ENCODE measurements at places on chromosomes 16 and 17.

DNA sequence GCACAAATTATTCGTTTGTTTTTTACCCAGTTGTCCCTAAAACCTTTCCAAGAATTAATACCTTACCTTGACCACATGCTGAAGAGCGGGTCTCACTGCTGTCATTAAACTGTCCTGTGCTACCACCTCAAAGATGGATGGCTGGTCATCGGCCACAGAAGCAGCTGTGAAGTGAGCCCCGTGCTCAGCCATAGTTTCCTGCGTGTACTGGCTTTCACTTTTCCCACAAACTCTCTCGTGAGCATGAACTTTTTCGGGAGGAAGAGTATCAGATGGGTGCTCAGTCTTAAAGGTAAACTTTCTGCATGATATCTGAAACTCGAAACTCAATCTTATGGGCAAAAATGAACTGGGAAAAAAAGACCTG lies 558 bp downstream of the PEX12 start:
- DNase-seq: no peak

- DNase-seq: no peak
Observed at GRCh38 chr16:89050119-89050867, 43.4 kb upstream of the ACSF3 start.

- no peak for DNase-seq
Observed at GRCh38 chr17:57279432-57279831, 23.1 kb downstream of the MSI2 start.

DNA sequence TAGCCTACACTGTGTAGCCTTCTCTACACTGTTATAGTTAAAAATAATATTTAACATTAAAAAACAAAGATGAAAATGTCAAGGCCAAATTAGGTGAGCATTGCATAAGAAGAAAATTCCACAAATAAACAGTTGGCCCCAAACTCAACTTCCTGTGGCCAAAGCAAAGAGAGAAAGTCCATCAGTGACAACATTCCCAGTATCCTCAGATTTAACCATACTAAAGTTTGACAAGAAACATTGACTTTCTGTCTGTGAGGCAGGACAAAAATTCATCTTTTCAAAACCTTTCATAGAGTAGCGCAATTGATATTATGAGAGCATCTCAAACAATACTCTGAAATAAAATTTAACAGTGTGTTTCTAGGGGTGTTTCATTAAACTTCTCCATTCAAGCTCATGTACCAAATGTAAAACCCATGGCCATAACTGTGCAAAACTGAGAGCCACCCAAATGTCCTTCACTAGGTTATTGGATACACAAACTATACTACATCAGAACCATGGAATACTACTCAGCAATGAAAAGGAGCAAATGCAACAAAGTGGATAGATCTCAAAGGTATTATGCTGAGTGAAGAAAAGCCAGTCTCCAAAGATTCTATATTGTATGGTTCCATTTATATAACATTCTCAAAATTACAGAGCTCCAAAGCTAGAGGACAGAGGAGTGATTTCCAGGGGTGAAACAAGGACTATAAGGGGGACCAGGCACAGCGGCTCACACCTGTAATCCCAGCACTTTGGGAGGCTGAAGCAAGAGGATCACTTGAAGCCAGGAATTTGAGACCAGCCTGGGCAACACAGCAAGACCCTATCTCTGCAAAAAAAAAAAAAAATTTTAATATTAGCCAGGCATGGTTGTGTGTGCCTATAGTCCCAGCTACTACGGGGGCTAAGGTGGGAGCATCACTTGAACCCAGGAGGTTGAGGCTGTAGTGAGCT lies 38.7 kb downstream of the TMEM114 start:
- DNase-seq: no peak

DNA sequence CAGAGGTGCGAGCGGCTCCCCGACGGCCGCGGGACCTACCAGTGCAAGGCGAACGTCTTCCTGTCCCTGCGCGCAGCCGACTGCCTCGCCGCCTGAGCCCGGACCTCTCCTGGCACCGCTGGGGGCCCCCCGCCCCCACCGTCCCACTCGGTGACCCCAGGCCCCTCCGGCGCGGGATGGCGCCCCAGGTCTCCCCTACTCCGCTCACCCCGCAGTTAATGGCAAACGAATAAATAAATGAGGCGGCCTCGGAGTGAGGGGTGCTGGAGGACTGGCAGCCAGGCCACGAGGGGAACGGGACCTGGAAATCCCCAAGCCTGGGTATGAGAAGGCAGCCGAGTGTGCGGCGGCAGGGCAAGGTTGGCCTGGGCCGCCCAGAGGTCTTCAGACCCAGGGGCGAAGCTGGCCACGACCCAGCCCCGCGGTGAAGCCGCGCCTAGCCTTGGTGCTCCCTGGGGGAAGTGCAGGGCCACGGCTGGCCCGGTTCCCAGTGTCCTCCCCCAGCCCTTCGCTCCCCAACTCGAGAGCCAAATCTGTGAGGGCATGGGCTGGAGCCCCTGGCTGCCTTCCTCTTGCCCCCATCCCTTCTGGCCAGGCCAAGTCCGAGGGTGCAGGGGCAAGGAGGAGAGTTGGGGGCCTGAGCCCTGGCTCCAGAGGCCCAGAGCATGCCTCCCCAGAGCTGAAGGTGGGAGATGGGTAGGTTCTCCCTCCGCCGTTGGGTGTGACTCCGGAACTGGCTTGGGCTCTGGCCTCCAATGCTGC lies 796 bp downstream of the NPB start:
- DNase-seq: no peak

DNA sequence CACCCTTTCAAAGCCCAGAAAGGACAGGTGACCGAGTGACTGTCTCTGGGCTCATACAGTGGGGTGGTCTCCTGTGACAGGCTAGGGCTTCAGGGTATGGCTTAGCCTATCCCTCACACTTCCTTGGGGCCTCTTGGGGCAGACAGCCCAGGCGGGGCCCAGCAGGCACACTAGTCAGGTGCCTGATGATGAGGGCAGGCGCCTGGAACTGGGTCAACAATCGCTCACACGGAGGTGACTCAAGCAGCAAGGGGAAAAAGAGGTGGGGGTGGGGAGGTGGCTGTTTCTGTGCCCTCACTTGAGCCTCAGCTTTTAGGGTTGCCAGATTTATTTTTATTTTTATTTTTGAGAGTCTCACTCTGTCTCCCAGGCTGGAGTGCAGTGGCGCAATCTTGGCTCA lies 6.4 kb upstream of the GRN start:
- no peak for DNase-seq

GRCh38 chr16:84459533-84459894 lies 44.9 kb downstream of the MEAK7 start:
- no peak for DNase-seq

DNA sequence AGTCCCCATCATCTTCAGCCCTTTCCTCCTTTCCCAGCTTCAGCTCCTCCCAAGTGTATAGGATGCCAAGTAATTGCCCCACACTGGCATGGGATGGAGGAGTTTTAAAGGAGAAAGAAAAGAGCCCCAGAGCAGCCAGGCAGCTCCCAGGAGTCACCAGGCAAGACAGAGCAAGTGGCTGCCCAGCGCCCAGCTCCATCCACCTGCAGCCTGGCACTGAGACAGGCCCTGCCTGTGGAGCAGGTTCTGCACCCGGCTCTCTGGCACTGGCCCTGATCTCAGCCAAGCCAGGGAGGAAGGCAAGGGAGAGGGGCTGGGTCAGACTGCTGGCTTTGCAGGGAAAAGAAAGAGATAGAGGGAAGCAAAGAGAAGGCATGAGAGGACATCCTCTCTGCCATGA lies 21.7 kb downstream of the FOXN1 start:
- no peak for DNase-seq

GRCh38 chr17:15414532-15415306 lies 52.7 kb downstream of the CDRT4 start:
- DNase-seq: no peak

DNA sequence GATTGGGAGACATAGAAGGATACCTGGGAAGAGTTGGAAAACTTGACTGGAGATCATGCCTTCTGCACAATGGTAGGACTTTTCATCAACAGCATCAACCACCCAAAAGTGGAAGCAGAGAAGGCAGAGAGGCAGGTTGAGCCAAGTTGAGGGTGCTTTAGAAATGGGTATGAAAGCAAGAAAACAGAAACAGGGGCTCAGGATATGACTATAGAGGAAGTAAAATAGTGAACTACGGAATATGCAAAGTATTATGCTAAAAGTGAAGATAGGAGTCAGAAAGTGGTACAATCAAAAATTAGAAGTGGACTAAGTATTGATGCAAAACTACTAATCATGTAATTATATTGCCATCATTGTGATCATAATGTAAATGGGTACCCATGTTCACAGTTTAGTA lies 16.1 kb upstream of the ARHGAP44 start:
- DNase-seq: no peak

DNA sequence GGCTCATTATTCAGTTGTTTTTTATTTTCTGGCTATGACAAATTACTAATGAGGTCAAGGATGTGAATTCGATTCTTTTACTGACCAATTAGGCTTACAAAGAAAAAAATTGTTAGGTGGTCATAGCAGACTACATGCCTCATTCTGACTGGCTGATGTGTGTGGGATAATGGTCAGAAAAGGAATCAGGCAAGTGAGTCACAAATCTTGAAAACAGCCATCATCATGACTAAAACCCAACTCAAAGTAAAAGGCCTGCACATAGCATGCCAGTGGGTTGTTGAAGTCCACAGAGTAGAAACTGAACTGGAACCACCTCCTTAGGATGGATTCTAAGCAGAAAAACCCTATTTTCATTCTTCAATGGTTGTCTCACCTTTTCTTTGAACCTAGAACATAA lies 8.6 kb downstream of the RPGRIP1L start:
- no peak for DNase-seq

- DNase-seq: no peak
Observed at GRCh38 chr17:48175692-48176470, 68.3 kb downstream of the SNX11 start.

- no peak for DNase-seq
Observed at GRCh38 chr16:84239909-84240308, at the start of gene KCNG4. Gene KCNG4 (minus strand): TSS chr16:84240012. CDS start chr16:84237485, 2,527 bp downstream.

GRCh38 chr16:51022955-51023354 lies 128.1 kb downstream of the SALL1 start:
- no peak for DNase-seq

- DNase-seq: no peak
Observed at GRCh38 chr17:55648086-55648485, 74.6 kb downstream of the TMEM100 start.

GRCh38 chr16:23917621-23918020 lies 81.8 kb downstream of the PRKCB start:
- DNase-seq: no peak

- no peak for DNase-seq
Observed at GRCh38 chr17:18027280-18027679, 11.7 kb downstream of the ATPAF2 start.

DNA sequence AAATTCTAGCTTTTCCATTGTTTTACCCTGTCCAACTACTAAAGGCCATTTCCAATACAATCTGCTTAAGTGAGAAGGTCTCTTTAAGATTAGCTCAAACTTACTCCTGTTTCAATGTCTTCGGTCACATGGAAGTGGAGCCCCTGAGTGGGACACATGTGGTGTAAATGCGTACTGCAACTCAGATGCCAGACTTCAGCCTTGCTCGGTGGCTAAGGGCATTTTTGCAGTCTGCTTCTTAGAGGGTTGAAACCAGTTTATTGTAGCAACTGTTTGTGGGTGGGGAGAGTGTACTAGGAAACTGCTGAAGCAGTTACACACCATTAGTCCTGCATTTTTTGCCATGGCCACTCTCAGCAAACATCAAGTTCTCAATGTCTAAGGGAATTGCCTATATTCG lies 140.6 kb downstream of the PARN start:
- no peak for DNase-seq

DNA sequence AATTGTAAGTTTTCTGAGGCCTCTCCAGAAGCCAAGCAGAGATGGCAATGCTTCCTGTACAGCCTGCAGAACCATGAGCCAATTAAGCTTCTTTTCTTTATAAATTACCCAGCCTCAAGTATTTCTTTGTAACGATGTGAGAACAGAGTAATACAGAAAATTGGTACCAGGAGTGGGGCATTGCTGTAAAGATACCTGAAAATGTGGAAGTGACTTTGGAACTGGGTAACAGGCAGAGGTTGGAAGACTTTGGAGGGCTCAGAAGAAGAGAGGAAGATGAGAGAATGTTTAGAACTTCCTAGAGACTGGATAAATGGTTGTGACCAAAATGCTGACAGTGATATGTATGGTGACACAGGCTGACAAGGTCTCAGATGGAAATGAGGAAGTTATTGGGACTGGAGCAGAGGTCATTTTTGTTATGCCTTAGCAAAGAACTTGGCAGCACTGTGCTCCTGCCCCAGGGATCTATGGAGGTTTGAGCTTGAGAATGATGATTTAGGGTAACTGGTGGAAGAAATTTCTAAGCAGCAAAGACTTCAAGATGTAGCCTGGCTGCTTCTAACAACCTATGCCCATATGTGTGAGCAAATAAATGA lies 23.1 kb downstream of the PRDM7 start:
- no peak for DNase-seq

- no peak for DNase-seq
Observed at GRCh38 chr16:1992704-1993317, 3.0 kb downstream of the SYNGR3 start.

GRCh38 chr17:624341-624860 lies 90.2 kb downstream of the VPS53 start:
- no peak for DNase-seq

DNA sequence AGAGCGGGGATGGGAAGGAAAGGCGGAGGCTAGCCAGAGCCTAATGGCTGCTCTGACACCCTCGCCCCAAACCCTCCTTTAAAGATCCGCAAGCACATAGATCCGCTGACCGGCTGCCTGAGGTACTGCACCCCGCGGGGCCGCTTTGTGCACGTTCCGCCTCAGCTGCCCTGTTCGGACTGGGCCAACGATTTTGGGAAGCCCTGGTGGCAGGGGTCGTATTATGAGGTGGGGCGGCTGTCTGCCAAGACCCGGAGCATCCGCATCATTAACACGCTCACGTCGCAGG lies 663 bp downstream of the CYB5D1 start:
- DNase-seq: no peak

- no peak for DNase-seq
Observed at GRCh38 chr16:75660726-75661302, 13.2 kb downstream of the TERF2IP start.

DNA sequence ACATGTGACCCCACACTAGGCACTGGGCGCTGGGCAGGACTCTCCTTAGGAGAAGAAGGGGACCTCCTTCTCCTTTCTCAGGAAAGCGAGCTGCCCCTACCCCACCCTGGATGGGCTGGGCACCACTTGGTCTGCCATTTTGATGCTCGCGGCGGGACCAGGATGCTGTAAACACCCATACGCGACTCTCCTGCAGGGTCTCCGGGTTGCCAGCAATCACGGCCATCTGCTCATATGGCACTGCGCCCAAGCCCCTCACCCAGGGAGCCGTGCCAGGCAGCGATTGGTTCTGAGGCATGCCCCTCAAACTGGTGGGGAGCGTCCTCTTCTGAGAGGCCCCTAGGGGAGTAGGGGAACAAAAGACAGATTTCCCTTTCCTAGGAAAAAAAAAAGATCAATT lies 99.0 kb downstream of the C16orf78 start:
- DNase-seq: no peak
